ENCODE measurements at places on chromosomes 4 and X. TPM values are rescaled to one million over a fixed set of nuclear protein-coding genes. Genes with fewer than 3 reads are reported as not detected.

COL4A6 gene
- 2.0 TPM for total RNA-seq

GAGE13 gene
- total RNA-seq: not detected

FOXR2 gene
- not detected for total RNA-seq

AKAP14 gene
- not detected for total RNA-seq

PRSS12 gene
- total RNA-seq: 6.8 TPM

KLB gene
- total RNA-seq: 1.0 TPM

HERC5 gene
- 11.2 TPM for total RNA-seq

TAPT1 gene
- total RNA-seq: 53.5 TPM

TBL1X gene
- 21.4 TPM for total RNA-seq

EXOC1 gene
- total RNA-seq: 28.7 TPM

NEIL3 gene
- total RNA-seq: 0.76 TPM

ADH1C gene
- total RNA-seq: 6.5 TPM

CSAG2 gene
- not detected for total RNA-seq

ZNF182 gene
- 5.1 TPM for total RNA-seq

SOD3 gene
- total RNA-seq: 224 TPM

Data from upper lobe of left lung (tissue), 6 donors.